ENCODE measurements at places on chromosomes 5 and 9. TPM values are rescaled to one million over a fixed set of nuclear protein-coding genes. Genes with fewer than 3 reads are reported as not detected.

The SCGB3A2 gene
- not detected for total RNA-seq

The TRPM3 gene
- 57.1 TPM for total RNA-seq

The DNAH5 gene
- 2.6 TPM for total RNA-seq

The GRXCR2 gene
- not detected for total RNA-seq

The NIM1K gene
- 7.9 TPM for total RNA-seq

The BBLN gene
- 144 TPM for total RNA-seq

The TMEFF1 gene
- 13.5 TPM for total RNA-seq

The EMB gene
- total RNA-seq = 8.7 TPM

The ITGA1 gene
- total RNA-seq = 22.1 TPM

The KCNN2 gene
- 7.3 TPM for total RNA-seq

The ALDH1B1 gene
- total RNA-seq = 12.5 TPM

The SNAPC3 gene
- total RNA-seq = 49.9 TPM

The MYOZ3 gene
- 4.6 TPM for total RNA-seq

The SLC6A3 gene
- total RNA-seq = 1.1 TPM

The CAMK4 gene
- 49.1 TPM for total RNA-seq

The LEAP2 gene
- 1.8 TPM for total RNA-seq

The SPATA31C1 gene
- total RNA-seq = 0.17 TPM

The UNC13B gene
- total RNA-seq = 37.9 TPM

The PCAT7 gene
- not detected for total RNA-seq

The SLC34A3 gene
- 0.06 TPM for total RNA-seq

The NTNG2 gene
- 23.0 TPM for total RNA-seq

The EQTN gene
- 0.61 TPM for total RNA-seq

The PCDHGB6 gene
- 10.6 TPM for total RNA-seq

The COL23A1 gene
- 2.8 TPM for total RNA-seq

The CNTNAP3B gene
- total RNA-seq = 22.4 TPM

The CXCL14 gene
- total RNA-seq = 17.0 TPM

The PCDHB16 gene
- total RNA-seq = 3.9 TPM

The CTNND2 gene
- 36.5 TPM for total RNA-seq

The MEIKIN gene
- total RNA-seq = 1.9 TPM

The WDR31 gene
- total RNA-seq = 3.4 TPM

The KIAA1958 gene
- total RNA-seq = 15.6 TPM

The CDH12 gene
- 10.0 TPM for total RNA-seq

The ANKDD1B gene
- 1.7 TPM for total RNA-seq

The GRM6 gene
- under 0.01 TPM for total RNA-seq

The PTGDS gene
- total RNA-seq = 697 TPM

The PCDHA9 gene
- total RNA-seq = 4.1 TPM

The FOXD4 gene
- 0.99 TPM for total RNA-seq

The ELL2 gene
- total RNA-seq = 12.8 TPM

The ORM1 gene
- total RNA-seq = 5.2 TPM

Data from spinal cord (tissue), 10 donors.